Airway epithelial cell (primary cell): ENCODE measurements at places on chromosomes 1 and 21. TPM values are rescaled to one million over a fixed set of nuclear protein-coding genes. Genes with fewer than 3 reads are reported as not detected.

TCP10L gene
- 0.21 TPM in 1 of 2 replicates, not detected in the other for total RNA-seq

USH2A gene
- not detected in 2 replicates for total RNA-seq

SPATA1 gene
- total RNA-seq, result 16.8 TPM in 1 of 2 replicates, not detected in the other

MARK1 gene
- 6.0 and 8.5 TPM in 2 replicates for total RNA-seq

ABCA4 gene
- 0.42 and 0.56 TPM in 2 replicates for total RNA-seq

TSPEAR gene
- not detected in 2 replicates for total RNA-seq

GJA8 gene
- total RNA-seq, result not detected in 2 replicates

TFF2 gene
- not detected in 2 replicates for total RNA-seq

HLX gene
- 0.42 and 2.5 TPM in 2 replicates for total RNA-seq

KLF17 gene
- not detected in 2 replicates for total RNA-seq

RHCE gene
- 0.14 and 0.21 TPM in 2 replicates for total RNA-seq

RUNX3 gene
- total RNA-seq, result 2.2 and 4.6 TPM in 2 replicates

FALEC gene
- total RNA-seq, result 0.63 TPM in 1 of 2 replicates, not detected in the other

PLOD1 gene
- total RNA-seq, result 127 and 152 TPM in 2 replicates

SH3D21 gene
- total RNA-seq, result 5.8 and 7.6 TPM in 2 replicates

LRRC7 gene
- not detected in 2 replicates for total RNA-seq

C1orf159 gene
- 12.7 and 22.9 TPM in 2 replicates for total RNA-seq

IL12RB2 gene
- total RNA-seq, result 0.19 and 0.56 TPM in 2 replicates

RAP1GAP gene
- total RNA-seq, result 0.46 and 1.8 TPM in 2 replicates

KRTAP19-1 gene
- total RNA-seq, result not detected in 2 replicates

NBPF20 gene
- 1.3 and 2.1 TPM in 2 replicates for total RNA-seq

LRRIQ3 gene
- 0.74 and 0.92 TPM in 2 replicates for total RNA-seq

PPIAL4G gene
- not detected in 2 replicates for total RNA-seq

H6PD gene
- 5.9 and 7.6 TPM in 2 replicates for total RNA-seq

SLC35A3 gene
- total RNA-seq, result 19.5 and 20.1 TPM in 2 replicates

SPRR1A gene
- total RNA-seq, result 83.3 and 172 TPM in 2 replicates

EPHB2 gene
- total RNA-seq, result 31.2 and 47.8 TPM in 2 replicates

F13B gene
- not detected in 2 replicates for total RNA-seq

JAM2 gene
- total RNA-seq, result 0.07 TPM in 1 of 2 replicates, not detected in the other
